ENCODE measurements at places on chromosomes 6 and 20.

DNA sequence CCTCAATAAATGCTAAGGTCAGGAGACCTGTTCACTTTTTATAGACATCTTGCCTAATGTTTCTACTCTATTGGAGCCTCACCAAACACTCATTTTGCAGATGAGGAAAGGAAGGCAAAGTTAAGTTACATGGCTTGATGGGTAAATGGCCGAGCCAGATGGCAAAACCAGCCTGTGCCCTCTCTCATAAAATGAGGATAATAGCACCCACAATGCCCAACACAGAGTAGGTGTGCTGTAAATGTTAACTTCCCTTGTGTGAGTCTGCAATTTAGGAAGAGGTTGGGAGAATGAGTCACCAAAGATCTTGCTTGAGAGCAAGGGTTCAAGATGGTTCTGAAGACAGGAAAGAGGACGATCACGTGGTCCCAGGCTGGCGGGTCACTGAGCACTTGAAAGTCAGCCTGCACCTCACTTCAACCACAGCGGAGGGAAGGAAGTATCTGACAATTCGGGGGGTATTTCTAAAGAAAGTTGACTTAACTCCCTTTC lies 3.3 kb downstream of the KCNK5 start:
- no peak for DNase-seq

DNA sequence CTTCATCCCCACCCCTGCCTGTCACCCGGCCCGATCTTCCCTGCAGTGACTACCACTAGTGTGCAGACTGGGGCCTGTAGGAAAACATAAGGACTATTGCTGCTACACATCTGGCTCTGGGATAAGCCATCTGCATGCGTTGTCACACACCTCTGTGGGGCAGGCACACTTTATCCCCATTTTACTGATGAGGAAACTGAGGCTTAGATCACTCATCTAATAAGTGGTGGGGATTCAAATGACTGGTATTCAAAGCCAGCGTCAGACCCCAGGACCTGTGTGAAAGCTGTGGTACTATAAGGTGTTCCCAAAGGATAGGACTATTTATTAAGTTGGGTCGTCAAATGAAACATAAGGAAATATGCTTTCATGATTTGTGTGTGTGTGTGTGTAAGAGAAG lies 148.9 kb upstream of the RNF24 start:
- DNase-seq: no peak

DNA sequence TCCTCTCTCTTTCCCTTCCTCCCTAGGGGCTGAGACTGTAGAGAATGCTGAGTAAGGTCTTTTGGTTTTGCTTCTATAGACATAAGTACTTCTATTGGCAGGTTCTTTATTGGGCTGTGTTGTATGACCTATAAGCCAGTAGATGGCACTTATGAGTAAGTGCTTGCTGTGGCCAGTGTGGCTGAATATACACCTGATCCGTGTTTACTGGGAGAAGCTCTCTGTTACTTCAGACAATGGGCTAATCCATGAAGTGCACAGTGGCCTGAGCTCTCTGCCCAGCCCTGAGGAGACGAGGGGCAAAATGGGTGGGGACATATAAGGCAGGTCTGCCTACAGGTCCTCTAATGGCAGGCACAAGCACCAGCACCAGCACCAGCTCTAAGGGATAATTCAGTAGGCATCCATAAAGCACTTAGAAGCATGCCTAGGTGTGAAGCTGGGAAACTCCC lies 610.3 kb downstream of the RNF144B start:
- no peak for DNase-seq

DNA sequence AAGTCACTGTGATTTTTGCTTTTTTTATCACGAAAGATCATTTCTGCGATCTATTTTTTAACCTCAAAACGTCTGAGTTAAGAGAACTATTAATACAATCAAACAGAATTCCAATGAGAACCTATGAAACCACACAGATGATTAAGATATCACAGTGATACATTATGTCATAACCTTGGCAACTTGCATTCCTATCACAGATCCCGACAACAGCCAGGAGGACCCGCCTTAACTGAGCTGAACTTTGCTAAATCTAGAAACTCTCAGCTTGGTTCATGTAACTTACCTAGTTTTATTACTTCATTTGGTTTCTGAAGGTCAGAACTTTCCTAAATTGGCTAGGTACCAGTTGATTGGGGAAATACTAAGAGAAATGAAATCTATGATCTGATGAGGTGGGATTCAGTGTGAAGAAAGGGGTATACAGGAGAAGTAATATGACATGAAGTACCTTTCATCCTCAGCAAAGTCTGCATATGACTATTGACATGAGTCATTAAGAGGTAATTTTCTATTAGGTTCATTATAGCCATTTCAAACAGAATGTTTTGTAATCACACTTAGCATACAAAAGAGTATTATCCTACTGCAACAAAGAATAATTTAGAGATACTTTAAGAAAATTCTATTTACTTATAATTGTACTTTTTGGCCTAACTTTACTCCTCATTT lies 11.2 kb downstream of the LYRM4 start:
- DNase-seq: no peak

DNA sequence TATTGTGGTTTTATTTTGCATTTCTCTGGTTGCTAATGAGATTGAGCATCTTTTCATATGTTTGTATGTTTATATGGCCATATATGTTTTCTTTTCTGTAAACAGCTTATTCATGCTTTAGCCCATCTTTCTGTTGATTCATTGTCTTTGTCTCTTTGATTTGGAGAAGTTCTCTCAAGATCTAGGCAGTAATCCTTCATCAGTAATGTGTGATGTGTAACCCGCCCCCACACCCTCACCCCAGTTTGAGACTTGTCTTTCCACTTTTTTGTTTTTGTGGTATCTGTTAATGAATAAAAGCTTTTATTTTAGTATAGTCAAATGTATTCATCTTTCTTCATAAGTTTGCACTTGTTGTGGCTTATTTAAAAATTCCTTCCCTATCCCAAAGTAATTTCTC lies 26.0 kb downstream of the ZC3H12D start:
- DNase-seq: no peak

All from NCI-H2081 treated with DMSO at 0.1 percent for 48 hours (cell line).